Muscle of arm (tissue), 14 donors: ENCODE measurements at places on chromosomes 2 and 18. TPM values are rescaled to one million over a fixed set of nuclear protein-coding genes. Genes with fewer than 3 reads are reported as not detected.

The EHD3 gene
- 4.2 TPM for polyA plus RNA-seq

The CLEC4F gene
- polyA plus RNA-seq, result 0.40 TPM

The TDRD15 gene
- 0.62 TPM for polyA plus RNA-seq

The LOXHD1 gene
- polyA plus RNA-seq, result 3.5 TPM

DNA sequence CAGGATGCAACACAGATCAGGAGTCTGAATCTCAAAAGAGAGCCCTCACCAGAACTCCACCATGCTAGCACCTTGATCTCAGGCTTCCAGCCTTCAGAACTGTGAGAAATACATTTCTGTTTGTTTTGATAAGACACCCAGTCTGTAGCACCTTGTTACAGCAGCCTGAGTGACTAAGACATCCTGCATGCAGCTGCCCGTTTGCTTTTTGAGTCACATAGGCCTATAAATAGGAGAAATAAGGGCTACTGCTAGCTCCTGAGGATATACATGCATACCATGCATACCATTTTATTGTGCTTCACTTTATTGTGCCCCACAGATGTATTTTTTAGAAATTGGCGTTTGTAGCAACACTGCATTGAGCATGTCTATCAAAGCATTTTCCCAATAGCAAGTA, 337.8 kb downstream of the CDH2 start:
- no peak for DNase-seq

DNA sequence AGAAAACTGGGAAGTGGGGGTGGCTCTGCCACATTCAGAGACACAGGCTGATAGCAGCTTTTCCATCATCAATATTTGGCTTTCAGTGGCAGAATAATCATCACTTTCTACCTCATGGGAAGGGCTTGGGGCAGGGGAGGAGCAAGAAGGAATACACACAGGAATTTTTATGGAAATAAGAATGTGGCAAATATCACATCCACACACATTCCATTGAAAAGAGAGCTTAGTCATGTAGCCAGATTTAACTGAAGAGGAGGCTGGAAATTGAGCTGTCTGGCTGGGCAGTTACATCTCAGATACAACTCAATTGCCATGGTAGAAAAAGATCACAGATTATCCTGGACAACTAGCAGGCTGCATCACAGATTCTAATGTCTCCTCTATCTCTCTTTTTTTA, 1474.0 kb upstream of the ACVR2A start:
- DNase-seq, result no peak

GRCh38 chr2:10220045-10220901, 82.4 kb upstream of the HPCAL1 start:
- DNase-seq, result no peak

- no peak for DNase-seq
Observed at GRCh38 chr2:213090772-213091171, 60.6 kb downstream of the IKZF2 start.

DNA sequence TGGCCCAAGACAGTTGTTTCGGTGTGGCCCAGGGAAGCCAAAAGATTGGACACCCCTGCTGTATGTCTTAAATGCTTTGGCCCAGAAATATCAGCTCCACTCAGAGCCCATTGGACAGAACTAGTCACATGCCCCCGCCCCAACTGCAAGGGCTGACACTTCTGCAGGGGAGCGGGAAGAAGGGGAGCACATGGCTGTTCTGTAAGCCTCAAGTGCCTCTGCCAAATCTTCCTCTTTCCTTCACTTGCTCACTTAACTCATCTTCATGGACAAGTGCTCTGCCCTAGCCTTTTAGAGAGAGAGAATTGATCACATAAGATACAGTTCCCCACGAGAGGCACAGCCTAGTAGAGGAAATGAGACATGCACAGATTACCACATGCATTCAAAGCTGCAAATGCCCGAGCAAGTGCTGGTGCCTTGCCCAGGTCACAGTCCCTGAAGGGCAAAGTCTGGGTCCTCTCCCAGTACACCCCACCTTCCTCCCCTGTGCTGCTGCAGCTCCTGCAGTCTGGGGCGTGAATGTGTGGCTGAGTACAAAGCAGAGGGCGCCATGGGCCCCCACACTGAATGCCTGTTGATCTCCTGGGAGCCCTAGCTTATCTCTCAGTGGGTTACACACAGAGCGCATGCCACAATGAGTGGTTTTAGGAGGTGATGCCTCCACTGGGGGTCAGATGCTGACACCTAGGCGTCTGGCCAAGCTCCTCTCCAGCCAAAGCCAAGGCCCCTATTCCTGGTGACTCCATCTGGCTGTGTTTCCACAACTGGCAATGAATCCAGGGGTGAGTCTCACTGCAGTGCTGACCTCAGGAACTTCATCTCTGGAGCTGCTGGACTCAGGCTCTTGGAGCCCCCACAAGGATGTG, 135.3 kb downstream of the CTIF start:
- DNase-seq, result no peak

DNA sequence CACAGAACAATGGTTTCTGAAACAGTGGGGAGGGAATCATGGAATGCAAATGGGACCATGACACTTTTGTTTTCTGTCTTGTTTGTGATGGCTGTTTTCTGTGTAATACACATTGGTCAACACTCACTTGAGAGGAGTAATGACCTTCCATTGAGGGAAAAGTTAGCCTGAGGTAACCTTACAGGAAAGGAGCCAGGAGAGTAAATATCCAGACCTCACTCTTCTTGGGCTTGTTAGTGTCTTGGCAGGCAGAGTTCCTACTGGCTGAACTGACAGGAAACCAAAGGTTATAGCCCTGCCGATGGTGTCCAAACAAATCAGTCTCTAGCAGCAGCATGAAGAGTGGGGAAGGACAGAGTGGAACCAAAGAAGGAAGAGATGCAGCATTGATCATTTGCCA, 17.2 kb upstream of the RPRM start:
- DNase-seq, result no peak
